ENCODE measurements at places on chromosomes 3 and 15.

DNA sequence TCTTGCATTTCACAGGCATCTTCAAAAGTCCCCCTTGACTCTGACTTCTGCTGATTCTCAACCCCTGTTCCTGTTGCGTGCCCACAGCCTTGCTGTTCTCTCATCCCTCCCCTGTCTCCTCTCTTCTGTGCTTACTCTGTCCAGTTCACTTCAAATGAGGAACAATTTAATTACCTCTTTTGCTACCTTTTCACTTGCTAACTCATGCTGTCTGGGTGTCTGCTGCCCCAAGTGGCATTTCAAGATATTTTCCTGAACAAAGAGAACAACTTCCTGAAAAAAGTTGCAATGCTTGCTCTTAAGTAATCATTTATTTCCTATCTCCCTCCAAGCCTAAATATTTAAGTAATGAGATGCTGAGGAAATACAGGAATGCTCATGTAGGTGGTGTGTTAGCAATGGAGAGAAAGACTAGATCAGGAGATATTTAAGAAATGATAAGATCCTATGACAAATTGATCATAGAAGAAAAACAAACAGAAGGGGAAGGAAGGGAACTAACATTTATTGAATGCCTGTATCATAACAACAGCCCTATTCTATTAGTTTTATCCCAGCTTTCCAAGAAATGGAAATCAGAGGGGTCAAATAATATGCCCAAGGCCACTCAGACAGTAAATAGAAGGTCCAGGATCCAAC is 42.2 kb downstream of the SV2B start:
- no peak for DNase-seq

GRCh38 chr15:50876260-50876988 is 32.1 kb upstream of the AP4E1 start:
- no peak for DNase-seq

GRCh38 chr3:14804835-14805780 is 13.7 kb upstream of the FGD5 start:
- DNase-seq, result no peak

DNA sequence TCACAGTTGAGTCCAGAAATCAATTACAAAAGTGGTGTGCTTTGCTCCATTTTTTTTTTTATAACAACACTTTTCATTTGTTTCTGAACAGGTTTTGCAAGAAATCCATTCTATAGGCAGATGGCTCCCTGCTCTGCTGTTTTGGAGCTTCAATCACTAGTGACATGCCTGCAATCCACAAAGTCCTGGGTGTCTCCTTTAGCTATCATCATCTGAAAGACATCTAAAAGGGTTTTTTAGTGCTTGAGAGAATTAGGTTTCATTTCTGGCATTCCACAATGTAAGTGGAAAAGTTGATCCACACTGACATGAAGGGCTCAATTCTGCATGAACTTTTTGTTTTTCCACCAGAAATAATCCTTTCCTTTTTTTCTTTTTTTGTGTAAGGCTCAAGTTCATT is 24.0 kb upstream of the MEIS2 start:
- no peak for DNase-seq

DNA sequence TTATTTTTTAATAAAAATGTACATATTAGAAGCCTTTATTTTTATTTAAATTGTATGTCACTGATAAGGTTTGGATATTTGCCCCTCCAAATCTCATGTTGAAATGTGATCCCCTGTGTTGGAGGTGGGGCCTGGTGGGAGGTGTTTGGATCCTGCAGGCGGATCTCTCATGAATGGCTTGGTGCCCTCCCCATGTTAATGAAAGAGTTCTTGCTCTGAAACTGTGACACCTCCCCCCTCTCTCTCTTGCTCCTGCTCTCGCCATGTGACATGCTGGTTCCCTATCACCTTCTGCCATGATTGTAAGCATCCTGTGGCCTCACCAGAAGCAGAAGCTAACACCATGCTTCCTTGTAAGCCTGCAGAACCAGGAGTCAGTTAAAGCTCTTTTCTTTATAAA is 13.0 kb downstream of the AGTR1 start:
- no peak for DNase-seq

DNA sequence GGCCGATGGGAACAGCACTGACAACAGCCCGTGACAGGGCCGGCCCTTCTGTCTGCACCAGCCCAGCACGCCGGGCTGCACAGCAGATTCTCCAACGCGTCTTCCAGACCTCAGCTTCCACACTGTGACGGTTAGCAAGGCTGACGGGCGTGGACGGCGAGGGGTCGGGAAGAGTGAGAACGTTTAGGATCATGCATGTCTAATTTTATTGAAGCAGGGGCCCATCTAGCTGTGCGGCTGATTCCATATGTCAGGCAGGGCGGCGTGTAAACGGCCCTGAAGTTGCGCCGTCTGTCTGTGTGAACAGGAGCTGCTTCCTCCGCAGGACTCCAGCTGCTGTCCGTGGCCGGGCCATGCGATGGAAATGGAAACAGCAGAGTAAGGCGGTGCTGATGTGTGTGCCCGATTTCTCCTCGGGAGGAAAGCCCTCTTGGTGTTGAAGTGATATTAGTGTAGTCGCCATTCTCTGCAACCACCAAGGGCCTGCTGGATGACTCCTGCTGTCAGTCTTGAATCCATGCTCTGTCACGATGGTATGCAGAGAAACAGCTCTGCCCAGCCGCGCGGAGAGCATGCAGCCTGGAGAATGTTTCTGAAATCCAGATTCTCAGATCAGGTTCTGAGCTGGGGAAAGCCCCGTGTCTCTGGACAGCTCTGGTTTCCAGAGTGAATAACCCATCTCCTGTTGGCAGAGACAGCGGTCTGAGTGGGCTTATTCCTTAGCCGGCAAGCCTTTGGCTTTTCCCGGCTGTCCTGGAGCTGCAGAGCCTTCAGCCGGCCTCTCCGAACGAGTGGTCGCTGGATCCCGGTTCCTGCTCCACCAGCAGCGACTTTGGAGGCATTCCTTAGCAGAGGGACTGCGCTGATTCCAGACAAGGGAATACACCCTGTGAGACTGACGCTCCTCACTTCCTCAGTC is 158.1 kb upstream of the UBE3A start:
- no peak for DNase-seq

- DNase-seq, result no peak
Observed at GRCh38 chr3:174529298-174529697, 329.8 kb upstream of the NAALADL2 start.

DNA sequence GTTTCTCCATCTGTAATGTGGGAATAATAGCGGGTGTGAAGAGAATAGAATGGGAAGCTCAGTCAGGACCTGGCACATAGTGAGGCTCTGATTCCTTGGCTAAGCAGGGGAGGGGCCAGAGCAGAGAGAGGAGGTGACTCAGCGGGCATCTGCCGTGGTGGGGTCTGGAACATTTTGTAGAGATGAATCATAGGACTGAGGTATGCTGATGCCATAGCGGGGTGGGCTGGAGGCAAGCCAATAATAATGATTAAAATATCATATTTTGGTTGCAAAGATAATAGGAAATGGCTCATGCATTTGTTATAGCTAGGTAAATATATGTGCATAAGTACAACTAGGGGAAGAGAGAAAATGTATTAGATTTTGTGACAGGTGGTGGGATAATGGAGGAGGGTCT is 11.2 kb downstream of the TGM4 start:
- DNase-seq, result no peak

DNA sequence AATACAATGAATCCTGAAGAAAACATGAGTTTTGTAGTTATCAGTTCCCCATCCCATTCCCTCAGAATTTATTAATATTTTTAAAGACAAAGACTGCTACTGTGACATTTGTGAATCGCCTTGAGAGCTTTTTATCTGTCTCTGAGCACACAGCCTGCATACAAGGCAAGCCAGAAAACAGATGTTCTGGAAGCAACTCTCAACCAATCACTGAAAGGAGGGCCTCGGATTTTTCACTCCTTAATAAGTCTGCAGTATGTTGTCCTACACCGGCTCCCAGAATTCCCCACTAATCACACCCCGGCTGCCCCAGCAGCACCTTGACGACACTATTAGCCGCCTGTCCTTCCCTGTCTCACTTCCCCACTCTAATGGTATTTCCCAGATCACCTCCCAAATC is 138.5 kb downstream of the ZNF621 start:
- DNase-seq, result no peak

DNA sequence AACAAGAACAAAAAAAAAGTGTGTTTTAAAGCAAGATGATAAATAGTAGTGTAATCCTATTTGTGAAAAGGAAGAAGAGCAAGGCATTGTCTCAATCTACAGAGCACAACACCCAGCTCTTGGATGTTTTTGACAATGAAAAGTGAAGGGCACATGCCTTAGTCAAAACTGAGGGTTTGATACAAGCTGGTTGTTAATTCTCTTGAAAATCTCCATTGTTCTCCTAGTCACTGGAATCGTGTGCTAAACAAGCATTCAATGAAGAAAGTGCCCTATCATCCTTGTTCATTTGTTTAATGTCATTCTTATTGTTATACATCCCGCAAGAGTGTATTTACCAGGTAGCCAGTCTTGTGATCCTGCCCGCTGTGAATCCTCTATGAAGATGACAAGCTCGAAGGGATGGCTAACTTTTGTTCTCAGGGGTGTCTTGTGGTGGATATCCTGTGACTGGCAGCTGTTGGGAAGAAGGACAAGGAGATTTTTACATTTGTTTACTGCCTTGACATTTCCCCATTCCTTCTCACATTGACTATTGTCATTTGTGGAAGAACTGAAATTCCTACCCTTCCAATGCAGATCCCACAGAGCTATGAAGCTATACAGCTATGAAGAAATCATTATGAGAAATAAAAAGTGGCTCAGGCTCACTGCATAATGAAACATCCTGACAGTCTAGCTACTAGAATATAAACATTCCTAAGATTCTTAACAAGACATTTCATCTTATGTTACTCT is 175.9 kb downstream of the VGLL3 start:
- no peak for DNase-seq

DNA sequence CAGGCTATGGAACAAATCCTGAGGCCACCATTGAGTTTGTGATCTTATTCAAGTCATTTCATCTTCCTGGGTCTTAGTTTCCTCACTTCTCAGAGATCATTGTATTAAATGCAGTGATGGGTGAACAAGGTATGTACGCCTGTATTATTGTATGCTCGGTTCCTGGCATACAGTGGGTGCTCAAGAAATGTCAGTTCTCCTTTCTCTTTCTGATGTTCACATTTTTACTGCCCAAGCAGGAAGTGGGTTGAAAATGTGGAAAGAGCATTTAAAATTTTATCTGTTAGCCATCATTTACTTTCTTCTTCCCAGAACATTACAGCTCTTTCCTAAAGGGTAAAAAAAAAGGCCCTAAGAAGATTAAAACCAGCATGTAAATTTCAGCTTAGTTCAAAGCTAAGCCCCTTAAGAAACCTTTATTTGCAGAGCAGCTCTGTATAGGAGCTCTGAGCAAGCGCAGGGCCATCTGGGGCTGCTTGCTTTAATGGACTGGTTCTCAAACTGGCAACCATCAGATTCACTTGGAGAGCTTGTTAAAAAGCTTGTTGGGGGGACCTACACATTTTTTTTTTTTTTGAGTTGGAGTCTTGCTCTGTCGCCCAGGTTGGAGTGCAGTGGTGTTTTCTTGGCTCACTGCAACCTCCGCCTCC is 179.4 kb downstream of the CHST2 start:
- DNase-seq, result no peak

DNA sequence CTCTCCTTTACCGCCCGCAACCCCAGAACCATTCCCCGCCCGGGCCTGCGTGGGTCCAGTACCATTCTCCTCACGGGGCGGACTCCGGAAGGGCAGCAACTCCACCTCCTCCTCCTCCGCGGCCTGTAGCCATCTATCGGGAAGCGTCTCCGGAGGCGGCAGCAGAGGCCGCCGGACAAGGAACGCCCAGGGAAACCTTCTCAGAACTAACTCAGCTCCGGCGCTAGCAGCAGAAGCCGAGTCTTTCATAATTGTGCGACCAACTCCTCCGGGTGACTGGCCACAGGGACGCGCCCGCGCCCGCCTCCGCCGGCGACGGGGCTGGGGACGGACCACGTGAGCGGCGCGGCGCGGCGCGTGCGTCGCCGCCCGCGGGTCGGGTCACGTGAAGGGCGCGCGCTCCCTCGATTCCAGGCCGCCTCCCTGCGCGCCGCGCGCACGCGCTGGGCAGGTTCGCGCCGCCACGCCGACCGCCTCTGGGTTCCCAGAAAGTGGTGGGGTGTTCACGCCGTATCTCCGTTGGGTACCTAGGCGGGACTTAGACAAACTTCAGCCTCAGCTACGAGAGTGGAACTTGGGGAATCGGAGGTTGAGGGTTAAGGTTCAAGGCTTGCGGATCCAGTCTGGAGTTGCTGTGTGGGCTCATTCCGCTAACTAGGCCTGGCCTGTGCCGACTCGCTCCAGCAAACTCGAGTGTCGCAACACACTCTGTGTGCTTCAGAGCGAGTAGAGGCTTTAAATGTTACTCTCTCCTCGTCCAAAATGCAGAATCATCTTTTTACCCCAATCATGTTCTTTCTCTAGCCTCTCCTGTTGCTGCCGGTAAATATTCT is at the start of gene TRPM7:
Gene TRPM7, minus strand, starts transcription at position 329 of the 833 bp plus-strand sequence. Its CDS starts 264 bp downstream, at position 65.
- DNase-seq, result peak; percentile 79

DNA sequence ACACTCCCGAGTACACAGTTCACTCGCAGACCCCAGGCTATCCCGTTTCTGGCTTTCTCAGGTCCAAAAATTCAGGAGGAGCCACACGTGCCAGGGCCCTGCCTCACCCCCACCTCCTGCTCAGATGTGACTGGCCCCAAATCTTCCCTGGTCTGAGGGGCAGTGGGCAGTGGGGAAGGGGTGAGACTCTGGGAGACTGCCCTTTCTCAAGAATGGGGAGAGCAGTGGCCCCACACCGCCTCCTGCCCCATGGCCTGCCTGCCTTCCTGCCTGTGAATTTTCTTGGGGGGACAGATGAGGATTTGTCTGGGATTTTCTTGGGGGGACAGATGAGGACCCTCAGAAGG is 174.6 kb downstream of the MEGF11 start:
- DNase-seq, result no peak

- no peak for DNase-seq
Observed at GRCh38 chr3:123791417-123791816, 92.7 kb downstream of the MYLK start.

- DNase-seq, result no peak
Observed at GRCh38 chr3:8540456-8540855, 38.8 kb downstream of the LMCD1 start.

- no peak for DNase-seq
Observed at GRCh38 chr15:63157891-63158431, 684 bp upstream of the RPS27L start.

- DNase-seq, result no peak
Observed at GRCh38 chr15:88580532-88580931, 34.1 kb upstream of the DET1 start.

- DNase-seq, result no peak
Observed at GRCh38 chr3:112004187-112004586, 5.5 kb downstream of the TAGLN3 start.

DNA sequence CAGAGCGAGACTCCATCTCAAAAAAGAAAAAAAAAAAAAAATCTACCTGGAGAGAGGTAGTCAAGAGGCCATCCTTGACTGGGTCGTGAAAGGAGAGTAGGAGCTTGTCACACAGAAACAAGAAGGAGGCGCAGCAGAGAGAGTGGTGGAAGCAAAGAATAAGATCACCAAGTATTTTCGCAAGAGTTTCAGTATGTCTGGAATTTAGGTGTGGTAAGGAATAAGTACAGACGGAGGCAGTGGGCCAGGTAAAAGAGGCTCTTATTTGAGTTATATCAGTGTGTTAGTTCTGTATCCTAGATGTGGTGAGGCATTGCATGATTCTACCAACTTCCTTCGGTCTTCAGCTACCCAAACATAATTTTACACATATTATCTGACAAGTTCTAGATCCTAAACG is 14.6 kb upstream of the ATP10A start:
- no peak for DNase-seq

- no peak for DNase-seq
Observed at GRCh38 chr3:32457971-32458471, 44.6 kb downstream of the CMTM6 start.
